ENCODE measurements at places on chromosomes 11 and 22.

DNA sequence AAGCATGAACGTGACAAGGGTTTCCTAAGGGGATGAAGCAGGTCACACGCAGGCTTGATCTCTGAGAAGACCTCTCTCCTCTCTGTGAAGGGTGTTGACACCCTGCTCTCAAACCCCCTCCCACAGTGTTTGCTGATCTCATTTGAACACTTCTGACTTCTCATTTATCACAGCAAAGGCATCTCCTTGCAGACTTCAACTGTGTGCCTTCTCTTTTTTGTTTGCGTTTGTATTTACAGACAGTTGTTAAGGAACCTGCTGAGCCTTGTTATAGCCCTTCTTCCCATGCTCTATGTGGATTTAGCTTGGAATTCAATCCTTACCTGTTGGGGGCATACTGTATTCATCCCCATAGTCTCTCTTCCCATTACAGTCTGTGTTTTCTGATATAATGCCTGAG, 206.5 kb downstream of the NELL1 start:
- ATAC-seq: no peak

DNA sequence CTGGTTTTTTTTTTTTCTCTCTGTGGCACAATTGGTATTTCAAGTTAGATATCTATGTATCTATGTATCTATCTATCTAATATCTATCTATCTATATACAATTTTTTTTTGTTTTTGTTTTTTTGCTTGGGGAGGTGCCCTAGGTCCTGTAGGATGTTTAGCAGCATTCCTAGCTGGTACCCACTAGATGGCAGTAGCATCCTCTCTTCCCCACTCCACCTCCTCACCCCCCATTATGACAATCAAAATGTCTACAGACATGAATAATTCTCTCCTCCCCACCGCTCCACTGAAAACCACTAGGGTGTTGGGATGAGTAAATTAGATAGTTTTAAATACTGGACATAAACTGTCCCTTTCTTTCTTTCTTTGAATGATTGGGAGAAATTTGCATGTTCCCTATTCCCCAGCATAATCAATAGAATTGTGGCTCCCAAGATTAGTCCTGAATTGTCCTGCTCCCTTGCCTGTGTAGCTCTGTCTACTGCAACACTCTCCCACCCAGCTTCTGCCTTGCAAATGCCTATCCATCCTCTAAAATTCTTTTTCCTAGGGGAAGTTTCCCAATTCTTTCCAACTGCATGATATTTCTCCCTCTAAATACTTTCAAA, 1152.4 kb downstream of the LRRC4C start:
- peak; percentile 48 for ATAC-seq

GRCh38 chr11:2480874-2481220, 36.0 kb downstream of the KCNQ1 start:
- peak; percentile 66 for ATAC-seq

GRCh38 chr22:25666308-25666707, 75.7 kb upstream of the MYO18B start:
- ATAC-seq: no peak

DNA sequence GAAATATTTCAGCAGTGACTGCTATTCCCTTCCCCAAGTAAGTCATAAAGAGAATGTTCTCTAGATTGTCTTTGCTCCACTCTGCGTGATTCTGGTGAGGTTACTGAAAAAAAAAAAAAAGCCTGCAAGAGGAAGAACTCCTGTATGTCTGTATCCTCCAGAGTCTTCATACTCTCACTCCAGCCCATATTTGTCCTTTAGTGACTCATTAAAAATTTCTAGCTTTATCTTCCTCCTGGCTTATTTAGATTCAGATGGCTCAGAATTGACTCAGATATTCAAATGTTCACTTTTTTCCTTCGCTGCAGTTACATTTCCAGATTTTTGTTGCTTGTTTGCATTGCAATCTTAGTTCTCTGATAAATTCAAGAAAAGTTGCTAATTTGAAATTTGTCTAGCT, 76.3 kb upstream of the CNTN5 start:
- ATAC-seq: no peak

DNA sequence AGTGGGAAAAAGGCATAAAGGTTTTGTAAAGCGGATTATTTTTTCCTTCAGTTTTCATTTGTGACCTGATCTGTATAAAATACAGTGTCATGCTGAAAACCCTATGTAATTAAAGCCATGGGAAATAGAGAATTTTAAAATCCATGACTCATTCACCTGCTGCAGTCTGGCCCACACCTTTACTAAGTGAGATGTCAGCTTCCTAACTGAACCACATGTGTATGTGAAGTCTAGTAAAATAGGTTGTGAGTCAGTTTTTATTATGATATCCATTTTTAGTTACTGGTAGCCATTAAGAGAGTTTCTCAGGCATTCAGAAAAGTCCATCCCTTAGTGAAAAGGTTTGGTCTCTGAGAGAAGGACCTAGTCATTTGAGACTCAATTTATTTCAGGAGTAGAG, 60.9 kb downstream of the TRIM44 start:
- no peak for ATAC-seq

GRCh38 chr11:18203723-18204122, 31.1 kb downstream of the MRGPRX4 start:
- ATAC-seq: no peak

DNA sequence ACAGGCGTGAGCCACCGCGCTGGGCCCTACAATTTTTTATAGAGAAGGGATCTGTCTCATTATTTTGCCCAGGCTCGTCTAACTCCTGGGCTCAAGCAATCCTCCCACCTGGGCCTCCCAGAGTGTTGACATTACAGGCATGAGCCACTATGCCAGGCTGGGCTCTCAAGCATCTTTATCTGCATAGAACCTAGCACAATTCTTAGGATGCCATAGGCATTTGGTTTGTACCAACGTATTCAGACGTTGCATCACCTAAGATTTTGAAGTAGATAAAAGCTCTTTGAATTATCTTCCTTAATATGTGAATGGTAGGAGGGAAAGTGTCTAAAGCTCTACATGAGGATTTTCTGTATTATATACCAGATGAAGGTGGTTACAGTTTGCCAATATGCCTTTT, 30.5 kb downstream of the RTN3 start:
- ATAC-seq: no peak

DNA sequence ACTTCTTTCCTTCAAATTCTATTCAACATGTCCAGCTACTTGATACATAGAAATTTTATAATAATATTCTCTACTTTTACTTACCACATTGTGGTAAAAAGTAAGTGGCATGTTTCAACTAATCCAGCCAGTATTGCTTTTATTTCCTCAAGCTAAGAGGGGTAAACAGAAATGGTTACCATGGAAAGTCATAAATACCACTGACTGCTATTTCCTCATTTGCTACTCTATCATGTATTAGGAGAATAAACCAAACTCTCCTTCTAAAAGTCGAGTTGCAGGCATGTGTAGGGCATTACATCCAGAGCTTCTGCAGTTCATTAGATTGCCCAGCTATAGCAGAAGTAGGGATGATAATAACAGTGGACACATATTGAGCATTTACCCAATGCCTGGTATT, 208.4 kb downstream of the MAML2 start:
- peak; percentile 38 for ATAC-seq

DNA sequence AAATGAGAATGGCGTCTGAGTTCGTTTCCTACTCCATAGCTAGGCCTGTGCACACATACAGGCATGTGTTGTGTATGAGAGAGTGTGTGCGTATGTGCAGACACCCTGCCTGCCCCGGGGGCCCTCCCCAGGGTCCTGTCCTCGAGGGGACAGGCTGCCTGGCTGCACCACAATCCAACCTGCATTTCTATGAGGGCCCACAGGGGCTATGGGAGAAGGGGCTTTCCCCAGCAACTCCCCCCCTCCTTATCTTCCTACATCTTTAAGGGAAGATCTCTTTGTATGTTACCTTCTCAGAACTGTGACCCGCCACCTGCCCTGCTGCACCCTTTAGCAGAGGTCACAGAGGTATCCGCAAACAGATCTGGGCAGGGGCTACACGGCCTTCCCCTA, 14.9 kb downstream of the ADORA2A start:
- ATAC-seq: no peak

- ATAC-seq: no peak
These were observed 180.6 kb upstream of the ARHGAP20 start for GRCh38 chr11:110892741-110893285.

DNA sequence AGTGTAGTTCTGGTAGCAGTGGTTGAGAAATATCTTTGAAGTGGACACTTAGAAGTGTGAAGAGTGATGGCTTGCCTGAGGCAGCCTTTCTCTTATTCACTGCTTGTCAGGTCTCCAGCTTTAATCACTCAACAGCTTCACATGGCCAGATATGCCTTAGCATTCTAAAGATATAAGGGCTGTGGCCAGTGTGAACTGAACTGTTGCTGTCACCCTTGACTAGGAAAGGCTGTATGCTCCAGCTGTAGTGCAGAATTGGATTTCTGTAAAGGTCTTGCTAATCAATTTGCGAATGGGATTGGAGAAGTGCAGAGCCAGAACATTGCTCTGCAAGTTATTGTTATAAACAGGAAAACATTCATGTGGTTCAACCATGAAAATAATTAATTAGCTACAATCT, 266.7 kb downstream of the TMEM135 start:
- ATAC-seq: no peak

DNA sequence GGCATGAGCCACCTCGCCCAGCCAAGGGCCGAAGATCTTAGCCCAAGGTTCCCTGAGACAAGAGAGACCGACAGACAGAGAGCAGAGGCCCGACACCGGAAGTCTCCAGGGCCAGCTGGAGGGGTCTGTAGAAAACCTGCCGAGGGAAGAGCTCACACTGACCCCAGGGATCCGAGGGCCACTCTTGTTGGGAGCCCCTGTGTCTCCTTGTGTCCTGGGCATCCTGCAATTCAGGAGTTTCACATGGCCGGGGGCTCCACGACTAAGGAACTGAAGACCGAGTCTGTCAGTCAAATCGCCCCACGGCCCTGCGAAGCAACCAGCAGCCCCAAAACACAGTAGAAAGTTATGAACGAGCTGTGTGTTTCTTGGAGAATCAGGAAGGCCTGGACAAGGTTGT, 1482.0 kb downstream of the BRD1 start:
- no peak for ATAC-seq

GRCh38 chr11:116500026-116500946, 272.5 kb downstream of the BUD13 start:
- ATAC-seq: no peak

DNA sequence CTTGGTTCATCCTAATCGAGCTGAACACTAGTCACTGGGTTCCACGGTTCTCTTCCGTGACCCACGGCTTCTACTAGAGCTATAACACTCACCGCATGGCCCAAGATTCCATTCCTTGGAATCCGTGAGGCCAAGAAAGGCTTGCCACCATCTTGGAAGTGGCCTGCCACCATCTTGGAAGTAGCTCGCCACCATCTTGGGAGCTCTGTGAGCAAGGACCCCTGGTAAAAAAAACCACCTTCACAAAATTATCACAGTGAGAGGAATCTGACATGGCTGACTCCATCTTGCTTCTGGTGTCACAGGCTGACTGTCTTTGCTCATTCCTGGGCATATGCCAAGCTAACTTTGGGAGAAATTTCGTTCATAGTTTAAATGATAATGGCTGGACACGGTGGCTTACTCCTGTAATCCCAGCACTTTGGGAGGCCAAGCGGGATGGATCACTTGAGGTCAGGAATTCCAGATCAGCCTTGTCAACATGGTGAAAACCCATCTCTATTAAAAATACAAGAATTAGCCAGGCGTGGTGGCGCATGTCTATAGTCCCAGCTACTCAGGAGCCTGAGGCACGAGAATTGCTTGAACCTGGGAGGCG, 18.9 kb upstream of the KCTD14 start:
- no peak for ATAC-seq

GRCh38 chr11:130396965-130397364, 31.4 kb downstream of the ADAMTS8 start:
- no peak for ATAC-seq

DNA sequence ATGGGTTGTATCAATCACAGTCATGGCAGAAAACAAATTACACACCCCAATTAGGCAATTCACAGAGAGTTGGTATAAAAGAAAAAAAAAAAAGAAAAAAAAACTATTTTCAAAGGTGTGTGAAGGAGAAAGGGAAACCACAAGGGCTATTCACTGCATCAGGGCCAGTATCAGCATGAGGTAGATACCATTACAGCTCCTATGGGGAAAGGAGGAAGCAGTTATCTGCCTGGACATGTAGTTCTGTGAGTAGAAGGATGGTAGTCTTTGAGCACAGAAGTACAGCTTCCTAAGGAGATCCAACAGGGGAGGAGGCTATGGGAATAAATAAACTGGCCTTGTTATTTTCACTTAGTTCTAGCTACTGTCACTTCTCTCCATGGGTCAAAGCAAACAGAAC, 746.1 kb downstream of the LUZP2 start:
- peak; percentile 67 for ATAC-seq

DNA sequence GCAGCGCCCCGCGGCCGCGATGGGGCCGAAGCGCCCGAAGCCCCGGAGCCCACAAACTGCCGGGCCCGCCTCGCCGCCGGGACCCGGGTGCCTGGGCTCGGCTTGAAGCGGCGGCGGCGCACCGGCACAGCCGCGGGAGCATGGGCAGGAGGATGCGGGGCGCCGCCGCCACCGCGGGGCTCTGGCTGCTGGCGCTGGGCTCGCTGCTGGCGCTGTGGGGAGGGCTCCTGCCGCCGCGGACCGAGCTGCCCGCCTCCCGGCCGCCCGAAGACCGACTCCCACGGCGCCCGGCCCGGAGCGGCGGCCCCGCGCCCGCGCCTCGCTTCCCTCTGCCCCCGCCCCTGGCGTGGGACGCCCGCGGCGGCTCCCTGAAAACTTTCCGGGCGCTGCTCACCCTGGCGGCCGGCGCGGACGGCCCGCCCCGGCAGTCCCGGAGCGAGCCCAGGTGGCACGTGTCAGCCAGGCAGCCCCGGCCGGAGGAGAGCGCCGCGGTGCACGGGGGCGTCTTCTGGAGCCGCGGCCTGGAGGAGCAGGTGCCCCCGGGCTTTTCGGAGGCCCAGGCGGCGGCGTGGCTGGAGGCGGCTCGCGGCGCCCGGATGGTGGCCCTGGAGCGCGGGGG, 346 bp downstream of the FJX1 start:
- peak; percentile 55 for ATAC-seq

- ATAC-seq: peak; percentile 29
These were observed 28.8 kb downstream of the WNT7B start for GRCh38 chr22:45948081-45948648.

DNA sequence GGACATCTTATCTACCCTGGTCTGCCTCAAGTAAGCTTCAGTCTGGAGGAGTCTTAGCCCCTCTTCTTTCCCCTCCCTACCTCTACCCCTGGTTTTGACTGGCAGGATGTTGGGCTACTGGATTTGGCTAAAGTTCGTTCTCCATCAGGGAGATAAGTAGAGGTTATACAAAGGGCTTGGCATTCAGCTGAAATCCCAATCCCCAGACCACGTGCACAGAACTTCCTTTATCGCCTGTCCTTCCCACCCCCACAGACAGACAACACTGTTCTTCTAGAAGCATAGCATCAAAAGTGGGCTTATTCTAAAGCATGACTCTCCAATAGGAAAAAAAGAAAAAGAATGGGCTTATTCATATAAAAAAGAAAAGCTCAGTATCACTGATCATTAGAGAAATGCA, 7.8 kb downstream of the PRG3 start:
- no peak for ATAC-seq

DNA sequence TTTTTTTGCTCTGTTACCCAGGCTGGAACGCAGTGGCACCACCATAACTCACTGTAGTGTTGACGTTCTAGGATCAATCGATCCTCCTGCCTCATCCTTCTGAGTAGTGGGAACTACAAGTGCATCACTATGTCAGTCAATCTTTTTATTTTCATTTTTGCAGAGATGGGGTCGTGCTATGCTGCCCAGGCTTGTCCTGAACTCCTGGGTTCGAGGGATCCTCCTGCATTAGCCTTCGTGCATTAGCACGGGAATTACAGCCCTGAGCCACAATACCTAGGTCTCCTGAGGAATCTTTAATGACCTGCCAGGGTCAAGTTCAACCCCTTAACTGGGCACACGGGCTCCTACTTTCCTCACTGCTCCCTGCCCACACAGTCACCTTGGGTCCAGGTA, 4.4 kb downstream of the APOL3 start:
- no peak for ATAC-seq
